HS-27A (cell line): ENCODE measurements at places on chromosomes 4 and X.

DNA sequence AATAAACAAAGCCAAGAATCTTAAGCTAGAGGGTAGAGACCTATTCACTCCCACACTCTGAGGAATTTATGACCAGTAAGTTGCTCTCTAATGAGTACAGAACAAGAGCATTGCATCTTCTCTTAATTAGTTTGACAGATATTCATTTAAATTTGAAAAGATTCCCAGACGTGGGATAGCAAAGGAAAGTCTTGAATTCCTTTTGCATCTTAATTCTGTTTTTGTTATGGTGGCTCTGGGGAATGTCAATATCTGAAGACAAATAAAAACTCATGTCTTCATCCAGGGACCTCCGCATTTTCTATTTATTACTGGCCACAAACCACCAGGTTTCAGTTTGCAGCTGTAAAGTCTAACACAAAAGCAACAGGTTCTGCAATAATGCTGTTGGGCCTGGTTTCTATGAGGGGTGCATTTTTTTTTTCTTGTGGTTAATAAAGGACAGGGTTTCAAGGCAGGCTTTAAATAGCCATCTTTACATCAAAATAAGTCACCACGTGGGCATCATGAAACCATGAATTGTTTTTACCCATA, 172.3 kb downstream of the SHROOM3 start:
- DNase-seq: no peak

- no peak for DNase-seq
These were observed 342.6 kb downstream of the DTHD1 start for GRCh38 chr4:36624030-36624429.

- no peak for DNase-seq
These were observed 52.8 kb upstream of the CCDC149 start for GRCh38 chr4:24965627-24966026.

DNA sequence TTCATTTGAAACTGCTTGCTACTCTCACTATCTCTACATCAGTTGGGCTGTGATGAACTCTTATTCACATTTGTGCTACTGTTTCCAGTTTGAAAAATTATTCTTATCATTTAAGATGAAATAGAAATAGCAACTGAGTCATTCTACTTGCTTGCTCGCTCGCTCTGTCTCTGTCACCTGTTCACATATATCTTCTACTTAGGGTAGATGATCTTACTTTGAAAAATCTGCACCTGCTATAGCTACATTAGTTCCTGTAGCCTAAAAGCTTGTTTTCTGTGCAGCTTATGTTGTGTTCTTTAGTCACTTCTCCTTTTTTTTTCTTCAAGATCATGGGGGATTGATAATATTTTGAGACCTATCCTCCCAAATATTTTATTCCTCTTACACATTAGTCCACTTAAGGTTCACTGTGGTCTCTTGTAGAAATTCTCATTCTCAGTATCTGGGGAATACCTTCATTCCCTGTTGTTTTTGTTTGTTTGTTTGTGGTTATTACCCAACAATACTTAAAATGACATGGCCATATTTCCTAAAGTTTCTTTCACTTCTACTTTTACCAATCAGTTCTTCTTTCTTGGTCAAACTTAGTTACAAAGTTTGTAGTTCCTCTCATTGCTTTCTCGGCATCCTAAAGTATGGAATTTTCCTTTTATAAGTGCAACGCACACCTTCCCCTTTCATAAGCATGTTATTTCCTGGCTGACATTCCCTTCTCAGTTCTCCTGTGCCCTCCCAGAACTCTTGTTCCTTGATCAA, 36.5 kb downstream of the CLCN5 start:
- DNase-seq: no peak

DNA sequence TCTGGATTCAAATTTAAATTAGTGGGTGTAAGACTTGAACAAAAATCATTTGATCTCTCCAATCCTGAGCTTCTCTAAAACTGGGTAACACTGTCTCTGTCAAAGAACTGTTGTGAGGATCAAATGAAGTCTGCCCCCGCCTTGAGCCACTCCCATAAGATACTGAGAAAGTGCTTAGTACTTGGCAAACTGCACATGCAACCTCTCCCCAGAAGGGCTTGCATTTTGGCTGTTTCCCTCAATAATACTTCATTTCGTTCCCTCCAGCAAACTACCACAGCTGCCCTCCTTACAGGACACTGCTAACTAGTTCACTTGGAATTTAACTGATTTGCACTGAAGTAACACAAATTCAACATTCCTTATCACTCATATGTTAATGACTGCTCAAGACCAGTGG, 79.8 kb downstream of the APBB2 start:
- DNase-seq: no peak
